ENCODE measurements at places on chromosomes 13 and 19.

- no peak for DNase-seq
Measured at GRCh38 chr19:5091018-5091683, 122.2 kb downstream of the KDM4B start.

DNA sequence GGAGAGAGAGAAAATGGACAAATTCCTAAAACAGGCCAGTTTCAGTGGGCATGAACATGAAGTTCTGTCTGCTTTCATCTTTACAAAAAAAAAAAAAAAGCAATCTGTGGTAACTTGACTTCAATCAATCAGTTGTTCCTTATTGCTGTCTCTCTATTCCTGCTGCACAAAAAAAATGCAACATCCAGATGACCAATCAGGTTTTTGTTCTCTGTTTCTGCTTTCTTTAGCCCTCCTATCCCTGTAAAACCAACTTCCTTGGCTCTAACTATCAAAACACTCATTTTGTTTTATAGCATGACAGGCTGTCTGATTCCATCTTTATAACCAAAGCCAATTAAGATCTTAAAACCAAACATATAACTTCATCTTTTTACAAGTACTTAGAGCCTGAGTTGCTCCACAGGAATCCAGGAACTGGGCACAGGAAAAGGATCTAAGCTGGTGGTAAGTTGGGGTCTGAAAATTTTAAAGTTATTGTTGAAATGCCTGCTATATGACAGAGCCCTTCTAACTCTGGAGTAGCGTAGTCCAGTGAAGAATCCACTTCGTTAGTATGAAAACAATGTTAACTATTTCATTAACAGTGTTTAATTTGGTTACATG lies at the start of gene FPR3:
FPR3 (plus strand) TSS at position 273 of the 606 bp plus-strand sequence. CDS start 28,592 bp downstream, outside the sequence.
- DNase-seq, result no peak

DNA sequence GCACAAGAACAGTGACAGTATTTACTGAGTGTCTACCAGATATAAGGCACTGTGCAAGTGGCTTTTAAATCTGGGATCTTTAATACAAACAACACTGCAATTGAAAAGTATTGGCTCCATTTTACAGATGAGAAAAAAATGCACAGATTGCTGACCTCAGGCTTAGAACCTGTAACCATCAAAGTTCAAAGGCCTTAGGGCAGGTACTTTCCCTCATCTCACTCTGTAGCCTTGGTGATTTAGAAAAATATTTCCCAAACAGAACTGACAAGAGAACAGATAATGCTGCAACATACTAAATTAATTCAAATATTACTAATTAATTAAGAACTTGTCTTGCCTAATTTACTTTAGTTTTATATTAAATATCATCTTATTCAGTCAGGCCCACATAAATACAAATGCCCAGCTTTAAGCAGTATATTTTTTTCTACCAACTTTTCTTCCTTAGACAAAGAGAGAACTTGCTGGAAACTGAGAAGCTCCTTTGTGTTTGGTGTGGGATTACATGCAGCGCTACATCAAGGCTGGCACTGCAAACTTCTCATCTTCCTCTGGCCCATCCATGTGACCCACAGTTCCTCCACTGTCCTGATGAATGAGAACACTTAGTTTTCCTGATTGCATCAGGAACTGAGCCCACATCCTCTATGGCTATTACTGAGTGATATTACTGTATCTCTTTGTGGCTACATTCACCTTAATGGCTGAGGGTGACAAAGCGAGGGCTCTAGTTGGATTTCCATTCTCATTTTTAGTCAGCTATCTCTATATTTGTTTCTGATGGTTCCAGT lies 302.1 kb downstream of the ENOX1 start:
- no peak for DNase-seq

- no peak for DNase-seq
Measured at GRCh38 chr19:35442091-35442490, 6.0 kb upstream of the FFAR2 start.

GRCh38 chr19:34722353-34722752 lies 11.7 kb upstream of the ZNF181 start:
- DNase-seq, result no peak

DNA sequence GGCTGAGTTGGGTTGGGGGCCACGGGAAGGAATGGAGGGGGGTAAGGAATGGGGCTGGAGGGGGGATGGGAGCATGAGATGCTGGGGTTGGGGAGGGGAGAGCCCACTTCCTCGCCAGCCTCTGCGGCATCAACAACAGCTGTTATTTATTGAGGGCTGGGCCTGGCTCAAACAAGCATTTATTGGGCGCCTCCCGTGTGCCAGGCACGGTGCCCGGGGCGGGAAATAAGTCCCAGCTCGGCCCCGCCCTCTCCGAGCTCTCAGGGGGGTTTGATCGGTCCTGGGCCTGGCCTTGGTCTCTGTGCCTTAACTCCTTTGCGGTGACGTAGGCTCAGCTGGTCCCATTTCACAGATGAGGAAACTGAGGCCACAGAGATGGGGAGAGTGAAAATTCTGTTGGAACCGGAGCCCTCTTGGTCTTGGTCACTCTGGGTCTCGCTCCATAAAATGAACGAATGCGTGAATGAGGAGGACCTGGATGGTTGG lies 919 bp upstream of the ADAMTS10 start:
- DNase-seq, result no peak

- DNase-seq, result no peak
Measured at GRCh38 chr19:41431426-41432386, 4.5 kb upstream of the B3GNT8 start.

DNA sequence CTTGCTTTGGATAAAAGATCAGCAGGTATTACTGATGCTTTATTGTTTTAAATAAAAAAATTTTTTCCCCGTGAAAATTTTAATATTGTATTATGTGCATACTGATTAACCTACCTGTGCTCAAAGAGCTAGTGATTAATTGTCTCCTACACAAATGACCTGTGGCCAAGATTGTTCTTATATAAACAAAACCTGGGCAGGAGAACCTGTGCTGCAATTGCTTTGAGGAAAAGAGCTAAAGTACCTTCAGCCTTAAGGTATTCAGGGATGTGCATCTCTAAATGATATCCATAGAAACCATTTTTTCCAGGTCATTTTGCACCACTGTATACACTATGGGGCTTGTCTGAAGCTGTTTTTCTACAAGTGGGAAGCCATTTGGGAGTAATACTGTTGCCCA lies 1.2 kb downstream of the FRY start:
- no peak for DNase-seq
